Jurkat, Clone E6-1 (cell line): ENCODE measurements at places on chromosomes 7 and 10.

- DNase-seq, result peak; percentile 59
These were observed 133.7 kb upstream of the RSU1 start for GRCh38 chr10:16950656-16951601.

DNA sequence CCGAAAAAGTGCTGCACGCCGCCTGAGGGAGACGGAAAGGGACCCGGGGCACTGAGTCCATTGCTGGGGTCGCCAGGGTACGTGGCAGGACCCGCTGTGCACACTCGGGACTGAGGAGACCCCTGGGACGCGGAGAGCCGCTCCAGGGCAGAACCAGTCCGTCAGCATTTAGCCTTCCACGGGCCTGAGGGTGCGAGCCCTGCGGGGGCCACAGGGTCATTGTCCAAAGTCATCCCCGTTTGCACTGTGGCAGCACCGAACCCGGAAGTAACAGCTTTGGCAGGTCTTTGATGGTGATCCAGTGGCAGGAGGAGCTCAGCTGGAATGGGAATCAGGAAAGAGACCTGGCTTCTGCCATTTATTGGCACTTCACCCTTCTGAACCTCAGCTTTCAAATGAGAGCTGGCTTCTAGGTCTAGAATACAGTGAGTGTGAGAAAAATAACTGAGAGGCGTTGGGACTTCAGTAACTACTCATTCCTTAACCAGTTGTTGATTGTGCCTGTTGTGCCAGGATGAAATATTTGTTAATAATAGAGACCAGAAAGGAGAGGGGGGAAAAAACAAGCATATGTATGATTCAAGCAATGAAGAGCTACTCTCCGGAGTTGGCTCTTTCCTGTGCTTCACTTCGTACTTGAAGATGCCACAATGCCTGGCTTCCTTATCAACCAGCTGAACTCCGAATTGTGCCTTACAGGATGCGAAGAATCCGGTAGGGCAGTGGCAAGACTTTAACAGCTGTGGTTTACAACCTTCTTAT lies 811 bp upstream of the ARHGAP12 start:
- DNase-seq, result peak; percentile 46

DNA sequence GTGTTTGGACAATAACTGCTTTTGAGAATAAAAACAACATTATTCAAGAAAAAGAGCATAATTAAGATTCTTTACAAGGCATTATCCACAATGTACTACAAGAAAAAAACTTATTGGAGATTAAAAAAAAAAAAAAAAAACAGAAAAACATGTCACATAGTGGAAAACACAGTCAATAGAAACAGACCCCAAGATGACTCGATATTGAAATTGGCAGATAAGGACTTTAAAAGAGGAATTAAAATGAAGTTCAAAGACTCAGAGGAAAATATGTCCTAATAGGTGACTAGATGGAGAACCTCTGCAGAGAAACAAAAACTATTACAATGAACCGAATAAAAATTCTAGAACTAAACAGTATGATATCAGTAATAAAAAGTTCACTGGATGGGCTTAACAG lies 248.9 kb downstream of the CALN1 start:
- DNase-seq, result no peak

DNA sequence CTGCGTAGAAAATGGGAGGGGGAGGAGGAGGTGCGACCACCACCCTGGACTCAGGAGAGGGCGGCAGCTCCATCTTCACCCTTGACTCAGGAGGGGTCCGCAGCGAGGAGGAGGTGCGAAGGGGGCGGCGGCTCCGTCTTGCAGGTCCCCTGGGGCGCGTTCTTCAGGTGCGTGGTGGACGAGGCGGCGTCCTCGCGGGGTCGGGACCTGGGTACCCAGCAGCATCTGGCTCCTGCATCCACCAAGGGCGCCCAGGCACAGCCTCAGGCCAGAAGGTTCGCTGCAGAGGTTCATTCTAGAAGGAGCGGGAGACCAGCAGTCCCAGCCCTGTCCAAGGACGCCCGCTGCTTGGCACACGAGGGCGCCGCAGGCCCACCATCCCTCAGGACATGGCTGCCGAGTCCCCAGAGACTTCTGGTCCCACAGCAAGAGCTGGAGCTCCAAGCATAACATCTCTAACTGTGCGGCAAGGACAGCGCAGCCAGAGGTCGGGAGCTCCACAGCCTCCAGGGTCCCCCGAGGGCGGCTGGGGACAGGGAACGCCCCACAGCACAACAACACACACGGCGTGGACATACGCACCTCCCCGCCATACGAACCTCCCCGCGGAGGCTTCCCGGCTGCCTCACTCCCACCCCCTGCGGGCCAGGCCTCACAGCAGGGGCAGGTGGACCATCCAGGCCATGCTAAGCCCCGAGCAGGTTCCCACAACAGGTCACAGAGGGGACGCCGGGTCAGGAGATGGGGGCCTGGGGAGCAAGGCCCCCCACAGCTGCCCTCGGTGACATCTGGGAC lies 16.8 kb upstream of the DPYSL4 start:
- DNase-seq, result no peak

DNA sequence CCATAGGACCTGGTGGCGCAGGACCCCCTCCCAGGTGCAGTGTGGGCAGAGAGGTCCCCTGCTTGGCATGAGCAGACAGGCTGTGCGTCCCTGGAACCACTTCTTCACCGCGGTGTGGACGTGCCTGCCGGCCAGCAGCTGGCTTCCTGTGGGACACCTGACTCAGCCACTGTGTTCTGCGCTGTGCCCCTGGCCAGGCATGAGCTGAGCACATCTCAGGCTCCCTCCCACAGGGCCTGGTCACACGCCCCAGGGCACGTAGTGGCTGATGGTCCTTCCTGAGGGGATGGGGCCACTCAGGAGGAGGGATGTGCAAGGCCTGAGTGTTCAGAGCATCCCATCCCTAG lies 3.5 kb upstream of the DEPP1 start:
- no peak for DNase-seq

GRCh38 chr10:29495366-29495765 lies 139.4 kb downstream of the SVIL start:
- no peak for DNase-seq

DNA sequence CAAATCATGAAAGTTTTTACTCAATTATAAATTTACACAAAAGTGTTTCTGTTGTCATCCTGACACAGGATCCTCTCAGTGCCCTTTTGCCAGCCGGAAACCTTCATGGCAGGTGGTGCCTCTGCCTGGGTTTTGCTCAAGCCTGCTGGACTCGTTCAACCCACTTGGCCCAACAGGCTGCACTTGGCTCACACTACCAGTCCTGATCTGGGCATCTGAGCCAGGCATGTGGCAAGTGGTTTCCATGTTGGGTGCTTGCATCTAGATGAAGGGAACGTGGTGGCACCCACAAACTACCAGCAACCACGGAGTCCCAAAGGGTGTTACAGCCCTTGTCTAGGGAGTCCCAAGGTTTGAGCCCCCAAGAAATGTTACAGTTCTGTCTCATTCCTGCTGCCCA lies 162.3 kb upstream of the CSTF2T start:
- DNase-seq, result no peak

GRCh38 chr7:152366662-152367061 lies 69.1 kb downstream of the KMT2C start:
- DNase-seq, result no peak

DNA sequence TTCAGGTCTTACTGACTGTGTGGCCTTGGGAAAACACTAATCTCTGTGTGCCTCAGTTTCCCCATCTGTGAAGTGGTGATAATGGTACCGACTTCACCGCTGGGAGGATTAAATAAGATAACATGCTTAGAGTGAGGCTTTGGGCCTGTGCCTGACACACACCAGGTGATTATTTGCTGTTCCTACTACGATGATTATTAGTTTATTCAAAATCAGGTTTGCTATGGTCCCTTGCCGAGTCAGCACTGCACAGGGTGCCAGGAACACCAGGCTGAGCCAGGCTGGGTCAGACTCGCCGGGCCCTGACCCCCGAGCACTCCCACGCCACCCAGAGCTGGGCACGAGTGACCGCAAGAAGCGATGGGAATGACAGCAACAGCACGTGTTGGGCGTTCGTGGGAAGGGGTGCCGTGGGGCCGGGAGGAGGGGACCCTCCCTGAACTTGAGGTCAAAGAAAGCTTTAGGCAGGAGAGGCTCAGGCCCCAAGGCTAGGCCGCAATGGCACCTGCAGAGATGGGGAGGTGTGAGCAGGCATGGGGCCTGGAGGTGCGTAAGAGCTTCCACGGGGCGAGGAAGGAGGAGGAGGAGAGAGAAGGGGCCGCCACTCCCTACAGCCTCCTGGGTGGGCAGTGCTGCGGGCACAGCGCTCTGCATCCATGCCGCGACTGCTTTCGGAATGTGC lies 325.4 kb downstream of the DNAJB6 start:
- DNase-seq, result no peak

DNA sequence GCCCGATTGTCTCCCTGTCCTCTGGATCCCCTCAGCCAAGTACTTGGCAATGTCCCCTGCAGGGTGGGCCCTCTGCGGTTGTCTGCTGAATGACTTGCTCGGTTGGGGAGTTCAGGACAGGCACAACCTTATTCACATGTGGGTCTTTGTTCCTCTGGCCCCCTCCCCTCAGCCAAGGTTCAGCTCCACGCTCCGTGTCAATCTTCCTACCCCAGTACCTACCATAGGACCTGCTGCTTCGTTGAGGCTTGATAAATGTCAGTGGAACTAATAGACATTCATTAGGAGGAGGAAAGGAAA lies 7.1 kb downstream of the CPA5 start:
- no peak for DNase-seq

- DNase-seq, result no peak
These were observed 10.3 kb upstream of the FAM171A1 start for GRCh38 chr10:15381420-15381819.

- DNase-seq, result peak; percentile 8
These were observed 63.4 kb downstream of the HPSE2 start for GRCh38 chr10:99172128-99172738.

DNA sequence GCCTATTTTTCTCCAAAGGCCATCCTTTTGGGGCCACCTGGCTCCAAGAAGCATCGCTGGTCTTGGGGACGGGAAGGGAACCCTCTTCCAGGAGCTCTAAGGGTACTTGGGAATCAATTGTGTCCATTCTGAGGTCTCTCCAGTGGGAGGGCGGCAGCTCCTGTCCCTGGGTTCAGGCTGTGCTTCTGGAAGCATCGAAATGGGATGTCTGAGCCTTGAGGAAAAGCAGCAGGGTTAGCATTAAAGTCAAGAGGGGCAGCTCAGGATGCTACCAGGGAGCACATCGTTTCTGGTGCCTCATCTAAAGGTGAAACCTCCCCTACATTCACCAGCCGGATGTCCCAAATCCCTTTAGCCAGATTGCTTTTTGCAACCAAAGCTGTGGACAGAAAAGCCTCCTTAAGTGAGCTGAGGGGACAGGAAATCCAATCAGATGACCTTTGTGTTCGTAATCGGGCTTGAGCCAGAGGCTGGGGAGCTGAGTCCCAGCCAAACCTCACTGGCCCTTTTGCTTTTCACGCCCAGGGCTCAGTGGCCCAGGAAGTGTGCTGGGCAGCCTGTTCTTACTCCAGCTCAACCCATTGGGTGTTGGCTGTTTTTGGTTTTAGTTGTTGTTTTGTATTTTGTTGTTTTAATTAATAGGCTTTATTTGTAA lies 88.8 kb upstream of the ANLN start:
- no peak for DNase-seq

- no peak for DNase-seq
These were observed 141.4 kb downstream of the GRID1 start for GRCh38 chr10:86225103-86225782.

DNA sequence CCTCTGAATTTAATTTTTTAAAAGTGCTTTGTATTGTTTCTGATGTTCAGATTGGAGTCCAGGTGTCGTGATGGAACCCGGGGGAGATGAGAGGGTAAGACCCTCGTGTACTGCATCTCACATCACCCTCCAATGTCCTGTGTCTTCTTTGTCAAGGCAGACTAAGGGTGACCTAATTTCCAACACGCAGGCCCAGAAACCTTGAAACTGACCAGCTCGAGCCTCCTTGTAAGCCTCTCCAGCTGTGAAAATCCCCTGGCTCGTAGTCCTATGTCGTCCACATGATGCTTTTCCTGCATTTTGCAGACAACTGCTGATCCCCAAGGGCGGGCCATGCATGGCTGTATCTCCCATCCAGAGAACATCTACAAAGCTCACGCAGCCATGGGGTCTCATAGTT lies 220.2 kb downstream of the ARHGAP12 start:
- no peak for DNase-seq

DNA sequence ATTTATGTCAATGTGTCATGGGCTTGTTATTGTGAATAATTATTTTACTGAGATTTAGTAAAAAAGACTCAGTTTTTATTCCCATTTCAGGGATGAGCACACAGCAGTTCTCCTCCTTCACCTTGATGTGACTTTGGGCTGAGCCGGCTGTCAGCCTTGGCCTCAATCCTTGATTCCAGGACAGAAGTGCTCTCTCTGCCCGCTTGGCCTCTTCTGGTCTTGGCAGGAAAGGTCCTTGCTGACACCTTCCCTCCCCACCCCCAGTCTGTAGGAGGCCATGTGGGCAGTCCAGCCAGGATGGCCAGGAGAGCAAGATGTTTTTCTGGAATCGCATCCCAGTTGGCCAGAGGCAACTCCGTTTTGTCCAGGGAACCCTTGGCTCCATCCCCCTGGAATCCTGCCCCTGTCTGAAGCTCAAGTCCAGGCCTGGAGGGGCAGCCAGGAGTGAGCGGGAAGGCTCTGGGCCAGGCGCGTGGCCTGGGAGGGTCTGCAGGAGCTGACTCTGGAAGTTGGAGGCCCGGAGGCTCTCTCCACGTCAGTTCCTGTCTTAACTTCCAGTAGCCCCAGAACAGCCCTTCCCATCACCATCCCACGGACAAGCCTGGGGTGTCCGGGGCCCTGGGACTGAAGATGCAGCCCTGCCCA lies 100.9 kb downstream of the PDGFA start:
- DNase-seq, result no peak

DNA sequence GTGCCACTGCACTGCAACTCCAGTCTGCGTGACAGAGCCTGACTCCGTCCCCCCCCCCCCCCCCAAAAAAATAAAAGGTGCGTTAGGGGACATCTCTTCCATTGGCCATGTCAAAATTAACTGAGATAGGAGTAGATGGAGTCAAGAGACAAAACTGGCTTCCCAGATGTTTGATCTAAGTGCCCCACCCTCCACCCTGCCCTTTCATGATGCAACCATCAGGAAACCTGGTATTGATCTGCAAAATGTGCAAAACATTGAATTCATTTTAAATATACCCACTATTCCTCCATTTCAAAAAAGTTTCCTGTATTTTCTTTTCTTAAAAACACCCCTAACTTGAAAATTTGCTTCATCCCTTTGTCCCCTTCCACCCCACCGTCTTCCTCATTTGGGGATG lies 17.5 kb downstream of the ARID5B start:
- DNase-seq, result no peak

- DNase-seq, result no peak
These were observed 60.3 kb upstream of the FOXP2 start for GRCh38 chr7:114354306-114354705.

GRCh38 chr10:47214520-47214919 lies 85.5 kb upstream of the GDF10 start:
- no peak for DNase-seq

GRCh38 chr7:25282194-25282593 lies 53.9 kb upstream of the NPVF start:
- no peak for DNase-seq

GRCh38 chr10:100008142-100008522 lies 1.6 kb downstream of the DNMBP start:
- DNase-seq, result no peak

- no peak for DNase-seq
These were observed 9.7 kb upstream of the IFIT1B start for GRCh38 chr10:89368129-89368528.
